EH (cell line): ENCODE measurements at places on chromosomes 7 and 10.
A peak's percentile ranks its signal among the peaks of the same experiment; 100 is the strongest.

- no peak for DNase-seq
These were observed 118.2 kb upstream of the PPIF start for GRCh38 chr10:79229071-79229541.

GRCh38 chr10:103171278-103171677 is 21.8 kb downstream of the NT5C2 start:
- DNase-seq, result no peak

- no peak for DNase-seq
These were observed 7.4 kb upstream of the MAPK8 start for GRCh38 chr10:48299066-48299465.

- peak; percentile 25 for DNase-seq
These were observed 467.0 kb upstream of the AKR1E2 start for GRCh38 chr10:4359003-4359402.

DNA sequence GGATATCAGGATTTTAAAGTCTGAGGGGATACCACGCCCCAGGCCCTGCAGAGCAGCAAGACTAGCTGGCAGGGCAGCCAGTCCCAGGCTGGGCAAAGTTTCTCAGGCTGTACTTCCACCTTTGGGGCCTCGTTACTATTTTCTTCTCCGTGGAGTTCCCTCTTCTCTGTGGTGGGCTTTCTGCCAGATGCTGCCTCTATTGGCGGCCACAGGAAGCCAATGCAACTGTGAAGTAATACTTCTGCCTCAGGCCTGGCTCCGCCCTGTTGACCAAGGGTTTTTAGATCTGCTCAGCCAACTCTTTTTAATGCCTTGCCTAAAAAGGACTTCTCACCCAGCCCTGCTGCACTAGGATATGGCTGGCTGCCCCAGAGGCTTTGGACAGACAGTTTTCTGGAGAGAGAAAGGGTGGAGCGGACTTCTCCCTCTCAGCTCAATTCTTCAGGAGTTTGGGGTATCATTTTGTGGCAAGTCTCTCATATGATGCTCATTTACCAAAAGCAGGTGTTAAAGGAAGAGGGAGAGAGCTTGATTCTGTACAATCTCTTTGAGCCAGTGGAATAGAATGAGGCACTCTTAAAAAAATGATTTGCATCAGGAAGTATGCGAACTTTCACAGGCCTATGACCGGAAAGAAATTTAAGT is 67.4 kb downstream of the HHEX start:
- peak; percentile 95 for DNase-seq

GRCh38 chr10:28363376-28363775 is 60.5 kb upstream of the MPP7 start:
- DNase-seq, result no peak

DNA sequence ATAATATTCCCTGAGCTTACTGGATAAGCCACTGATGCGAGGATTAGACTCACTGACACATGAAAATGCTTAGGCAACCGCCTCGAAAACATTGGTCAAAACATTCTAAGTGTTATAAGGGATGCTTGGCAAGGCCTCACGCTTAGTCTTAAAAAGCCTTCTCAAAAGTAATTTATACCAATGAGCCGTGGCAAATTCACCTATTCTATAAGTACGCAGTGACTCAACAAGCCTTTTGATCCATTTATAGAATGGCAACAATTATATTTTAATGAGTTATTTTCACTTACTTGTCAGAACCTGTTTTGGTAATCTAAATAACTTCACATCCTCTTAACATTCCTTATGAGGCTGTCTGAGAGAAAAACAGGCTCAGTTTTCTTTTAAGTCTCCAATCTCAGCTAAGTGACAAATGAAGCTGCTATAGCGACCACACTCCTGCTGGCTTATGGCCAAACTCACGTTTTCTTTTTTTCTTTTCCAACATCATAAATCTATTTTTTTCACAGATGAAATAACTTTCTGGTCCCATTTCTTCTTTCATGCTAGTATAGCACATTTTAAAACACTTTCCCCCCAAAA is 121.2 kb upstream of the AFAP1L2 start:
- no peak for DNase-seq

GRCh38 chr10:14004536-14004935 is 326.2 kb downstream of the FRMD4A start:
- peak; percentile 28 for DNase-seq

DNA sequence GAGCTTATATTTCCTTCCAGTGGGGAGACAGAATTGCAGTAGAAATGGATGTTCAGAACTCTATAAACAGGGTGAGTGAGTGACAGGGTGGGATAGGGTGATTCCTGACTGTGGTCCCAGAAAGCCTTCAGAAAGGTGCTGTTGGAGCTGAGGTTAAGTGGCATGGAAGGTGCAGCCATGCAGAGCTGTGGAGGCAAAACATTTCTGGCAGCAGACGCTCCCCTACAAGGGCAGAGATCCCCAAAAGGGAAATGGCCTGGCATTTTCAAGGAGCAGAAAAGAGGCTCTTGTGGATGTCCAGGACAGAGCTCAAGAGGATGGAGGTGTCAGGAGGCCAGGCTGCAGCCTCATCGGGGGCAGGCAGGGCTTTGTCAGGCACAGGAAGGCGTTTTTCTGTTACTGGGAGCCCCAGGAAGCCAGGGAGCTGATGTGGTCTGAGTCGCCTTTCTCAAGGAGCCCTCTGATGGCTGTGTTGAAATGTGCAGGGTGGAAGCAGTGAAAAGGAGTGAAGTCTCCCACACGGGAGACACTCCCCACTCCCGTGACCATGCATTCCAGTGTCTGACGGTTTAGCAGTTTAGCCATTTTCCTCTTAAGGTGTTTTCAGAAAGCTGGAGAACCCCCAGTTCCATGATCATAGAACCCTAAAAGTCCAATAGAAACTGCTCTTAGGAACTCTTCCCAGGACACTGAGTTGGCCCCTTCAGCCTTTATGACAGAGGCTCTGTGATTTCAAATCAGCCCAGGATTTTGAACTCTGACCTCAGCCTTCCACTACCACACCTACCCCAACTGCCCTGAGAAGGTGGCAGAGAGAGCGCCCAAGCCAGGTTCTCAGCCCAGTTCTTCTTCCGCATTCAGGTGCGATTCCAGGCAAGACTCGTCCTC is 96.2 kb downstream of the C10orf105 start:
- DNase-seq, result peak; percentile 52

DNA sequence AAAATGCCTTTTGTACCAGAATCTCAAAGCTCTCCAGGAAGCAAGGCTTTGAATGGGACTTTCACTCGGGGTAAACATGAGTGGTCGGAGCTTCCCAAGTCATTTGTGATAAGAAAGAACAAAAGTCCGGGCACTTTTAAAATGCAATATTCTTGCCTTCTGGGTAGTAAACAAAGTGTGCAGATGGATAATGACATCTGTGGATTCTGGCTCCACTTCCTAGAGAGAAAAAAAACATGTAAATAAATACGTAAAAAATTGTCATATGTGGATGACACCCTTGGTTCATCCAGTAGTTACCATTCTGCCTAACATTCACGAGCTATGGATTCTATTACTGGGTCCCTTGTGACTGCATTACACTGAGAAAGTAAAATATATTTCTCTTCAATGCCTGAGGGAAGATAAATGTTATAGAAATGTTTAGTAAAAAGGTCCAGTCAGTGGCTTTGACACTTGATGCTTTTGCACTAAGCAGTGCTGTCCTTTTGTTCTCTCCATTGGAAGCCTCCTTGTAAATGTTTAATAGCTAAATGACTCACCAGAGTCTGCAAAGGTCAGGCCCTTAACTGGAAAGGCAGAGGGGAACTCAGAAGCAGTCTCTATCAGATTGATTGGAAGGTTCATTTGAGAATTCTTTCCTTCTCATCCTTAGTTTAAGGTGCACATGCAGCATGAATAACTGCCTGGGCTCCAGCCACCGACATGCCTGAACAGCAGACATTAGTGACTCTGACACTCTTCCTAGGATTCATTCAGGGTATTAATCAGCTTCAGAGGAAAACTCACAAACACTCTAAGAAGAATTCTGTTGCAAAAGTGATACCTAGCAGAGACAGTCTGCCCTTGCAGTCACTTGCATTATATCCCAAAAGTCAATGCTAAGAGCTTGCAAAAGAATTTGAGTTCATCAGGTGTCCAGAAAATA is 11.7 kb upstream of the EDRF1 start:
- peak; percentile 80 for DNase-seq

GRCh38 chr10:65861249-65861648 is 1064.6 kb upstream of the LRRTM3 start:
- DNase-seq, result no peak

- DNase-seq, result peak; percentile 23
These were observed 48.9 kb downstream of the ZNF503 start for GRCh38 chr10:75352650-75353049.
